ENCODE measurements at places on chromosomes 16 and 17.

- DNase-seq, result no peak
Observed at GRCh38 chr17:63557416-63557815, 7.1 kb downstream of the DCAF7 start.

DNA sequence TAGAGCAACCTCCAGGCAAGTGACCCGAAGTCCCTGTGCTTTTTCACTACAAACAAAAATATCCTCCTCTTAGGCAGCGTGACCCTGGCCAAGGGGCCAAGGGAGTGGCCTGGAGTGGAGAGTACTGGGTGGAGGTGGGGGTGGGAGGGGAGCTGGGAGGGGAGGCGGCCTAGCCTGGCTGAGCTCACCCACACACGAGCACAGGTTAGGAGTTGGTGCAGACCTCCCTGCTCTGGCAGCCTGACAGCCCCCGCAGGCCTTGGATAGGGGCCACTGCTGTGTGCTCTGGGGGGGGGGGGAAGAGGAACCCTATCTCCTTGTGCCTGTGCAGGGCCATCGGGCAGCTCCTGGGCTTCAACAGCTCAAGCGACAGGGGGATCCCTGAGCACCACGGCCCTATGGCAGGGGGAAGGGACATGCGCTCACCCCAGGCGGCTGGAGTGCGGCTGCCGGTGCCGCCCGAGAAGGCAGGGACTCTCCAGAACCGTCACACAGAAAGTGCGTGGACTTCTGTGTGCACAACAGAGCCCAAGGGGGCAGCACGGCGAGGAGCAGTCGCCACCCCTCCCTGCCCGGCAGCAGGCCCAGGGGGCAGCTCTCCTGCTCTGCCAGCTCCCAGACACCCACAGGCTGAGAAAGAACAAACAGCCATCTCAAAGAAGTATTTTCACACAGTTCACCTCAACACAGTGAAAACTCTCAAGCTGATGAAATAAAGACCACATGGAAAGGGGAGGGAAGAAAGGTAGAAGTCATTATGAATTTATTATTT lies 13.3 kb downstream of the SLC16A3 start:
- peak; percentile 20 for DNase-seq

GRCh38 chr17:35523296-35523695 lies 14.2 kb downstream of the SLFN12L start:
- DNase-seq, result no peak

DNA sequence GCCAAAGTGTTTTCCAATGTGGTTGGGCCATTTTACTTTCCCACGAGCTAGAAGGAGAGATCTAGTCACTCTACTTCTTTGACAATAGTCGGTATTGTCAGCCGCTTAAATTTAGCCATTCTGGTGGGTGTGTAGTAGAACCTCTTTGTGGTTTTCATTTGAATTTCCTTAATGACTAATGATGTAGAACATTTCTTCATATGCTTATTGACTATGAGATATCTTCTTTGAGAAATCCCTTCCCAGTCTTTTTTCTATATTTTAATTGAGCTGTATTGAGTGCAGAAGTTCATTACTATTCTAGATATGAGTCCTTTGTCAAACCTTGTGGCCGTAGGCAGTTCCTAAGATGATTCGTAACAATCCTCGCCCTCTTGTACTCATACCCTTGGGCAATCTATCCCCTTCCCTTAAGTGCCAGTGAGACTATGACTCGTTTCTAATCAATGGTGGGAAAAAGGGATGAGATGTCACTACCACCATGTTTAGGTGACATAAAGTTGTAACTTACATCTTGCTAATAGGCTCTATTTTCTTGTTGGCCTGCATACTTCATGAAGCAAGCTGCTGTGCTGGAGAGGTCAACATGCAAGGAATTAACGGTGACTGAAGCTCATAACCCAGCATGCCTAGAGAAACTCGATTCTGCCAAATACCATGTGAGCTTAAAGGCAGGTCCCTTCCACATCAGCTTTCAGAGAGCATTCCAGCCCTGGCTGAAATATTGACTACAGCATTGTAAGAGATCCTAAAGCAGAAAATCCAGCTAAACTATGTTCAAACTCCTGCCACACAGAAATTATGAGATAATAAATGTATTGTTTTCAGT lies 817.9 kb upstream of the SOX9 start:
- no peak for DNase-seq

- no peak for DNase-seq
Observed at GRCh38 chr16:55835581-55835980, 2.7 kb upstream of the CES1 start.

DNA sequence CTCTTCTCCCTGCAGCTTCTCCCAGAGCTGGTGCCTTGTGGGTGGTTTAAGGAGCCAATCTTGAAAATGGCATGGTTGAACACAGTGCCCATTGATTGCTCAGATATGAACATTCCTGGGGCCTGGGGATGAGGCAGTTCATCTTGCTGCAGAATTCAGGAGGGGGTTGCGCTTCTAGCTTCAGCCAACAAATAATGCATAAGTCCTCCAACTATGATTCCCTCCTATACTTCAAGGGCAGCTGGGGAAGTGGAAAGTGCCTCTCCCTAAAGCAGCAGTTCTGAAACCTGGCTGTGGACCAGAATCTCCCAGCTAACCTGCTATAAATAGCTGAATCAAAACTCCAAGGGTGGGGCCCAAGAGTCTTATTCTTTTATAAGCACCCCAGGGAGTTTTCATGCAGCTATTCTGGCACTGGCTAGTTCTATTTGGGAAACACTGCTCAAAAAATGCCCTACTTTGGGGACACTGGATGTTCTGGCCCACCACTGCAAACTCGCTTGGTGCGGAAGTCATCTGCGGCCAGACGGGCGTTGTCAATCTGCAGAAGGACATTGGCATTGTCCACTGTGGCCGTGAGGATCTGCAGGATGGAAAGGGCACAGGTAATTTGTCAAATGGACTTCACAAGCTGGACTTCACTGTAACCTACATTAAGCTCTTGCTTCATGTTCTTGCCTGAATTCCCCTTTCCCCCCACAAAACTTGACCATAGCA lies 130.3 kb downstream of the CCDC144A start:
- DNase-seq, result no peak

All from natural killer cell (primary cell).